ENCODE measurements at places on chromosomes 7 and 10.

DNA sequence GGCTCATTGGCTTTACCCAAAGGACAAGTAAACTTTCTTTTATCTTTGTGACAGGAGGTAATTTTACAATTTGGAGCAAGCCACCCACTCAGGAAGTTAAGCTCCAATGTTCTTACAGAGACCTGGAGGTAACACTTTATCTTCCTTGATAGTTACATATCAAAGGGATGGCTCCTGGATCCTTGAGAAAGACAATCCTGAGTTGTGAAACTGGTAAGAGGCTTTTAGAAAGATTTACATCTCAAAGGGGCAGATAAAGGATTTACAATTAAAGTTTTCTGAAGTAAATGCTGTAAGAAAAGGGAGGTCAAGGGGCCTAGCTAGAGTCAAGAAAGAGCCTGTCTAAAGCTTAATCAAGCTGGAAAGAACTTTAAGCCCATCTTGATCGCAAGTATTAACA, 124.4 kb upstream of the ZNF804B start:
- no peak for DNase-seq

DNA sequence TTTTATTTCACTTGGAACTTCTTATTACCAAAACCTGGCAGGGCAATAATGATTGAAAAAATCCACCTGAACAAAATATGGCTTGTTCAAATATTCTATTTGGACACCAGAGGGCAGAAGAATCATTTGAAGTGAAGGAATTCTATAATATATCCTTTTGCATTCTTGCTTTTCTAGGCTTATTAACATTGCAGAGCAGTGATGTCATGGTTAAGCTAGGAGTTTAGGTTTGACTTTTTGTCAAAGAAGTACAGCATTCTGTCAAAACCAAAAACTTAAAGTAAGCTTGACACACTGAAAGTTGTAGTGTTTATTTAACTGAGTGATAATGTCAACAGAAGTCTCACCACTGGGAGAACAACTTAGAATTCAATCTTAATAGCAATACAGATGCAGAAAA, 156.0 kb downstream of the SEMA3D start:
- peak; percentile 37 for DNase-seq

DNA sequence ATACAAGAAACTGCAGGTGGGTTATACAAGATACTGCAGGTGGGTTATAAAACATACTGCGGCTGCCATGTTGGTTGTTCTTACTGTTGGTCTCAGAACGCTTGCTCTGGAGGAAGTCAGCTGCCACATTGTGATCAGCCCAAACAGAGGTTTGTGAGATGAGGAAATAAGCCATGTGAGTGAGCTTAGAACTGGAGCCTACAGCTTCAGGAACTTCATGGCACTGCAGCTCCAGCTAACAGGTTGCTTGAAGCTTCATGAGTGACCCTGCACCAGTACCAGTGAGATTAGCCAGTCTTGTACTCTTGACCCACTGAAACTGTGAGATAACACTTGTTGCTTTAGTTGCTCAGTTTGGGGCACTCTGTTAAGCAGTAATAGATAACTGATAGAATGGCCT, 74.5 kb upstream of the PRKCQ start:
- no peak for DNase-seq

DNA sequence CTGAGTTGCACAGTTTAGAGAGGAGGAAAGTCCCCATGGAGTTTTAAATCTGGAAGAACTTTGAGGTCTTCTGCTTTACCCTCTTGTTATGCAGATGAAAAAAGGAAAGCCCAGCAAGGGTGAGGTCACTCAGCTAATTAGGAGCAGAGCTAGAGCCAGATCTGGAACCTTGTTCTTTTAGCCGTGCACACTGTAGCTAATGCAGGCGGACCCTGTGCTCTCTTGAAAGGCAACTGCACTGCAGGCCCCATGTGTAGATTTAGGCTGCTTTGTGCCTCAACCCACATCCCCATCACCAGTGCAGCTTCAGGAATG, 63.4 kb downstream of the SYPL1 start:
- DNase-seq = no peak

DNA sequence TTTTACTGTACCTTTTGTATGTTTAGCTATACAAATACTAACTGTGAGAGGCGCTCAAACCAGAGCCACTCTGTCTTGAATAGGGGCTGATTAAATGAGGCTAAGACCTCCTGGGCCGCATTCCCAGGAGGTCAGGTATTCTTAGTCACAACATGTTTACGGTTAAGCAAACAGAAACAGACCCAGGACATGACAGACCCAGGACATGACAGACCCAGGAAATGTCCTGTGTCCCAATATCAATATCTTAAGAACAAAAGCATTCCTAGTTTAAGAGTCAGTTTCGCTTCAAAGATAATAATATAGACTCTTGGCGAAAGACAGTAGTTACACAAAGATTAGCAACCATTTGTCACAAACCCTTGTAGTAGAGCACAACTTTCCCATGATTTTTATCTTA, 304.5 kb downstream of the CCSER2 start:
- no peak for DNase-seq

DNA sequence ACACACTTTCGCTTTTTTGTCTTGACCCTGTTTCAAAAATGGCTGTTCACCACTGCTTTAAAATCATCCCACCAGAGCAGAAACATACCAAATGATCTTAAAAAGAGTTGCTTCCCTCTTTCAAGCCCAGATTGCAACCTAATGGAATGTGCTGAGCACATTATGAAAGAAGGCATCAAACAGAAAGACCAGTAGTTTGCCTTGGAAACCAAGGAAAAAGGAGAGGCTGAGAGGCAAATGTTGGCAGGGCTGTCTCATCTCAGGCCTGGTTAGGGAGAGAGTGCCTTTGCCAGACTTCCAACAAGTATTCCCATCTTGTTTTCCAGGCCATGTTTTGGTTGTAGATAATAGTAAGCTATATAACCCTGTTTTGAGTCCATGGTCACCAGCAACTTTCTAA, 64.3 kb downstream of the ABCB4 start:
- no peak for DNase-seq

DNA sequence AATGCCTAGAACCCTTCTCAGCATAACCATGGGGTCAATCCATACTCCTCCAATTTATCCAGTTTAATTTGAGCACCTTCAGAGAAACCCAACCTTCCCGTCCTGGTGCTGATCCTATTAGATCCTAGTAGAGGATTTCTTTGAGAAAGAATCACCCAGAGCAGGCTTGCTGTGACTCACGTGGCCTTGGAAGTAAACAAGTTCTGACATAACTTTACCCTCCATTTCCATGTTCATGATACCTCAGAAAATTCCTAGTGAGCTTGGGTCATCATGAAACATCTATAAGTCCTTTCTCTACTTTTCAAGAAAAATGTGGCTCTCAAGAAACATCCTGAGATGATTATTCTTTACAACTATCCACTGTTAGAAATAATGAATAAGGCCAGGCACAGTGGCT, 71.7 kb downstream of the PRLHR start:
- no peak for DNase-seq

DNA sequence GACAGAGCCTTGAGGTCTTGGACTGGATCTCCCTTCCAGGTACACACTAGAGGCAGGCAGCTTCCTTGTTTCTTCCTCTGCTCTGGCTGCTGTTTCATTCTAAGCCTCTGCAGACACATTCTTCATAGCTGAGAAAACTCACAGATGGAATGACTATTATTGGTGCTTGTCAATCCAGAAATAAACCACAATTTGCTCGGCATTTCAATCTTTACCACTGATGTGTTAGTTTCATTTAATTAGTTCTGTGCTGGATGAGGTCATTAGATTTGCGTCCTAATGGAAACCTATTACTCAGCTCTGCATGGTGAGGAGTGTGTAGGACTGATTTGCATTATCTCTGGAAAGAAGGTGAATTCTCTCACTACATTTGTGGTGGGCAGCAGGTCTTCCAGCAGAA, 392.5 kb downstream of the NRG3 start:
- DNase-seq = no peak

DNA sequence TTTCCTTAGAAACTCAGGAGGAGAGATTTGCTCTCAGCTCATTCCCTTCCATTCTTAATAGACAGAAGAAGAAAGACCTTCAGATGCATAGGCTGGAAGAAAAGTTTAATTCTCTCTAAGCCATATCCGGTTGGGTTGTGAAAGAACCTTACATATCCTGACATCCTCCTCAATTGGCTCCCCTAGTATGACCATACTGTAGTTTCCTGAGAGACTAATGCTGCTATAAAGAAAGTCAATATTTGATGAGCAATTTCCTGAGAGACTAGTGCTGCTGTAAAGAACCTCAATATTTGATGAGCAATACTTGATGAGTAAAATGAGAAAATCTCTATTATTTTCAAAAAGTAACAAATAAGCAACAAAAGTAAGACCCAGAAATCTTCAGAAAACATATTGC, 888.5 kb upstream of the SORCS1 start:
- DNase-seq = no peak

DNA sequence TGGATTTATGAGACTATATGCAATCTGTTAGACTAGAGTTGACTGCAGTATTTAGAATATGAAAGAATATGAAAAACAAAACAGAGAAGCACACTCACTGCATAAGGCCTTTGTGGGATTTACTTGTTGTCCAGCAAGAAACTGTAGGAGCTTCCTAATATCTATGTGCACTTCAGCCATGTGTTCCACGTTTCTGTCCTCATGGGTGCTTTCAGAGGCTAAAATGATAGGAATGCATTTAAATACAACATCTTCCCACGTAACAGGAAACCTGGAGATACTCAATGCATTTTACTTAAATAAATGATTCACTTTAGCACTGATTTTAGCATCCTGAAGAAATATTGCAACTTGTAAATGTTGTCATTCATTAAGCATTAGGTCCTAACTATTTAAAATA, 11.7 kb downstream of the HUS1 start:
- no peak for DNase-seq

Measured in NCI-H526 treated with DMSO at 0.1 percent for 48 hours (cell line).